ENCODE measurements at places on chromosomes 6 and 20. TPM values are rescaled to one million over a fixed set of nuclear protein-coding genes. Genes with fewer than 3 reads are reported as not detected.

GRCh38 chr6:117444600-117444999 lies 18.9 kb upstream of the ROS1 start:
- no peak for DNase-seq

DNA sequence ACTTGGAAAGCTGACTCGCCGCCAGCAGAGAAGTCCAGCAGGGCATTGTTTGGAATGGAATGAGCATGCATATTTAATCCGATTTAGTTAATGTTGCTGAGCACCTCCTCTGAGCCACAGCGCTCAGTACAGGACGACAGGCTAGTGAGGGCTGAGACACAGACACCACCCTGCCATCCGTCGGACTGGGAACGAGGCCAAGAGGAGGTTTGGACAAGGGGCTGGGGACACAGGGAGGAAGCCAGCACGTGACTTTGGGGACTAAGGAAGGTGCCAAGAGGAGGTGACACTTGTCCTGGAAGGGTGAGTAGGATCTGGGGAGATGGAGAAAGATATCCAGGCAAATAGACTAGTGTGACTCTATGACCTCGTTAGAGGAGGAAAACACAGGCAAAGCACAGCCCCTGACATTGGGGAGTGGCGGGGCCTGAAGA lies 152.5 kb upstream of the ECI2 start:
- DNase-seq, result no peak

The BPI gene
- polyA plus RNA-seq, result 0.28 TPM

GRCh38 chr6:43798688-43799444 lies 28.9 kb downstream of the VEGFA start:
- no peak for DNase-seq

The HS3ST5 gene
- 0.96 TPM for polyA plus RNA-seq

- no peak for DNase-seq
Observed at GRCh38 chr20:35472209-35472608, 16.8 kb downstream of the CEP250 start.

DNA sequence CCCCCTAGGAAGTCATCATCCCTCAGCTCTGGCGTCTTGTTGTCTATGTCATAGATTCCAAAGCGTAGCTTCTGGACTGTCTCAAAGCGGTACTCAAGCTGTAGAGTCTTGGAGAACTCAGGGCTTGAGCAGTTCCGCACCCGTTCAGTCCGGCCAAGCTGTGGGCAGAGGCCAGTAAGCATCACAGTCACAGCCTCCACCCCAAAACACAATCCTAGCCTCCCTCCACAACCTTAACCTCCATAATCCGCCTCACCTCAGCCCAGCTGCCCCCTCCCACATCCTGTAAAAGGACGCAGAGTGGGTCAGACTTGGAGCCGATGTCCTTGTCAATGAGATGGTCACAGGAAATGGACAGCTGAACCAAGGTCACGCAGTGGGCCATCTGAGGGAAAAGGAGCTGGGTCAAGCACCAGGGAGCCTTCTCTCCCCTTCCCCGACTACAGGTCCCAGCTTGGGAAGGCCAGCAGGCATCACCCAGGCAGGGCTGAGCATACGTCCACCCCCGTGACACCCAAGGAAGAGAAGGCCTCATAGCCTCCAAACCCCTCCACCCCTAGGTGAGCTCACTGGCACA lies 17.0 kb downstream of the SPAG4 start:
- DNase-seq, result no peak

DNA sequence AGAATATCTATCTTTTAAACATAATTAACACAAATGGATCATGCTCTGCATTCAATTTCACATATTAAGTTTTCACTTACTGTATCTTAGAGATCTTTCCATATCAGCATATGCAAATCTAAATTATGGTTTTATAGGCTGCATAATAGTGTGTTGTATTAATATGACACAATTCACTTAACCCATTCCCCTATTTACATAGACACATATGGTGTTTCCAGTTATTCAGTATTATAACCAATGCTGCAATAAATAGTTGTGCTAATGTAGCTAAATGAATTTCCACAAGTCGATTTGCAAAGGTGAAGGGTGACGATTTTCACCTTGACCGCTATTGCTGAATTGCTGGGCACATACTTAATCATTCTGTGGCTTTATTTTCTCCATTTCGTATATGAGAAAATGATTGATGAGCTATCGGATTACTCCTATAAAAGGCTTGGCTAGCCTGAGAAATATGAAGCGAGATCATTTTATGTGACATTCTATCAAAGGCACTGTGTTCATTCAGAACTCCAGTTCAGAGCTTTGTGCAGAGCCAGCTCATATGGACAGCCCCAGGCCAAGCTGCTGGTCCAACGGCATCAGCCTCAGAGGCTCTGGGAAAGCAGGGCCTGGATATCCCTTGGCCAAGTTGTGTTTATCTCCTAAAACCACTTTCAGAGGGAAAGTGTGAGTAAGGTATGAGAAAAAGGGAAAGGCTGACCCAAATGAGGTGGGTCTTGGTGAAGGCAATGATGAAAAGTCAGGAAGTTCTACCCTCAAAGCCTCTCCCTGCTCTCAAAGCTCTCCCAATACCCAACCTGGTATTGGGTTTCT lies 50.8 kb downstream of the GFOD1 start:
- DNase-seq, result no peak

GRCh38 chr20:62402456-62403150 lies 4.5 kb downstream of the CABLES2 start:
- DNase-seq, result no peak
